Right forelimb (tissue), 1 donor: ENCODE measurements at places on chromosomes 3 and 15.
A peak's percentile ranks its signal among the peaks of the same experiment; 100 is the strongest.

DNA sequence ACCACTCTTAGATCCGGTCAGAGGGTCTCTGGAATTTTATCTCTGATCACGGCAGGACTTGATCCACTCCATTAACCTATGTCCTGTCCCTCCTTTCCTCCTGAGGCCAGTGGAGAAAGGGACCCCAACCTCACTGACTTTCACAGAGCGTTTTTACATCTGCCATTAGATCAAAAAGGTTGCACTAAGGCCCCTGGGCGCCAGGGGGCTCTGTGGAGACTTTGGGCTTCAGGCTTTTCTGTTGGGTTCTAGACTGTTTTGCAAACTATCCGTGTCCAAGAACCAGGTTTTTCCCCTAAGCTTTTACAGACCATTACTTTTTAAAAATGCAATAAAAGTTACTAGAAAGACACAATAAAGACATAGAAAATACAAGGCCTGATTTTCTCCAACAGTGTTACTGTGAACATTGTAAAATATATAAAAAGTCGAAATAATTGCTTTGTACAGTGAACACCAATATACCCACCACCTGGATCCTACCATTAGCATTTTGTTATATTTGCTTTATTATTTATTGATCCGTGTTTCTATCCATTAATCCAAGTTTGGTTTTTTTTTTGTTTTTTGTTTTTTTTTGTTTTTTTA is 159.7 kb downstream of the POLR2M start:
- no peak for DNase-seq

GRCh38 chr15:66142285-66142684 is 111.3 kb downstream of the MEGF11 start:
- peak; percentile 60 for DNase-seq

DNA sequence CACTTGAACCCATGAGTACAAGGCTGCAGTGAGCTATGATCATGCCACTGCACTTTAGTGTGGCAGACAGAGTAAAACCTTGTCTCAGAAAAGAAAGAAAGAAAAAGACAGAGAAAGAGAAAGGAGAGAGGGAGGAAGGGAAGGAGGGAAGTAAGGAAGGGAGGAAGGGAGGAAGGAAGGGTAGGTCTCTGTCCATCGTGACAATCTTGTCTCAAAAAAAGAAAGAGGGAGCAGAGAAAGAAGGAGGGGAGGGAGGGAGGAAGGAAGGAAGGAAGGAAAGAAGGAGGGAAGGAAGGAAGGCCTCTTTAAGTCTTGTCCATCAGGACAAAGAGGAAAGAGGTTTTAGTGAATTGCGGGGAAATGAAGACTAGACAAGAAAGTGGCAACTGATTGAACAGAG is 122.2 kb downstream of the ETFA start:
- DNase-seq, result no peak

DNA sequence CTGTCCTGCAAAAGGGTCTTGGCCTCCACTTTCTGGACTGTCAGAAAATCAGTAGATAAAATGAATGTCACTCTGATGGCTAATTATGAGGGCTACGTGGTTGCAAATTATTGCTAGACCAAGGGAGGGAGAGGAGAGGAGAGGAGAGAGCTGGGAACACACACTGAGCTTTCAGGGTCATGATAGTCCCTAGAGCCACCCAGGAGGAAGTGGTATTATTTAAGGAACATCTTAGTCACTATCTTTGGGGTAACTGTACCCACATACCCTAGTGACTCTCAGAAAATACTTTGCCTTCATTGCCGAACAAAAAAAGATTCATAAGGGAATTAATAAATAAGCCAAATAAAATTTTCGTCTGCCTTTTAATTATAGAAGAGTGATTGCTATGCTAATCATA is 642.3 kb upstream of the CFAP20DC start:
- DNase-seq, result no peak

- no peak for DNase-seq
These were observed 44.8 kb downstream of the PLD1 start for GRCh38 chr3:171765511-171765887.

GRCh38 chr3:159649951-159650350 is 338.7 kb upstream of the IL12A start:
- no peak for DNase-seq

GRCh38 chr15:66566963-66567531 is 1.2 kb upstream of the LCTL start:
- no peak for DNase-seq

DNA sequence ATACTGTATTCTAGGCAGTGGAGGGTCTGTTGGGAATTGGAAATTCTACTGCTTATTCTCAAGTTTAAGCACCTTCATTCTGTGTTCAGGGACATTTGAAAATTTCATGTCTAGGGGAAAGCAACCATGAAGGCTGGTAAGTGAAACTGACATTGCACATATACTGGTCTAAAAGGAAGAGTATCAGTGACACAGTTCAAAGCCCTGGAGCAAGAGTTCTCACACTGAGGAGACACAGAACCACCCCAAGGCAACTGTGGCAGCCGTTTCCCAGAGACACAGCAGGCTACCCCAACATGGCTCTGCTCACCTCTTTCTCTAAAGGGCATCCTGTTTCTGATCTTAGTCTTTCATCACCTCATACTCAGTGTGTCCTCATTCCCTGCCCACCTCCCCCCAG is 67.5 kb downstream of the KCNMB2 start:
- DNase-seq, result no peak

GRCh38 chr3:53486961-53487654 is 7.3 kb upstream of the CACNA1D start:
- DNase-seq, result no peak

- no peak for DNase-seq
These were observed 510.0 kb downstream of the ROBO1 start for GRCh38 chr3:79257791-79258190.
